CD8-positive, alpha-beta memory T cell (primary cell): ENCODE measurements at places on chromosomes 2 and 18.

- no peak for DNase-seq
Measured at GRCh38 chr2:163086940-163087339, 248.4 kb upstream of the KCNH7 start.

DNA sequence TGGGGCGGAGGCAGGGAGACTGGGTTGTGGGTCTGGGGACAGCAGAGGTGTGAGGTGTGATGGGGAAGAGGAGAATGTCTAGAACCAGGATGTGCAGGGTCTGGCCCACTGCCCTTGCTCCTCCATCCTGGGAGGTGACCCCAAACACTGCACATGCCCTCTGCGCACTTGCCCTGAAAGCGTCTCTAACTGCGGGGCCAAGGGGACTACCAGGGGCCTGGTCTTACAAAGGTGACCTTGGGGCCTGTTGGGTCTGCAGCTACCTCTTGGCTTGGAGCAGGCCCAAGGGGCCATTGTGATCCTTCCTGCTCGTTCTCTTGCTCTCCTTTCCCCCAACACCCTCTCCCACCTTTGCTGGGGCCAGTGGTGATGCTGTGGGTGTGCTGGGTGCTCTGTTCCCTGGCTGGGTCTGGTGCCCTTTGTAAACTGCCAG is 48.0 kb upstream of the FAHD2A start:
- DNase-seq = no peak

DNA sequence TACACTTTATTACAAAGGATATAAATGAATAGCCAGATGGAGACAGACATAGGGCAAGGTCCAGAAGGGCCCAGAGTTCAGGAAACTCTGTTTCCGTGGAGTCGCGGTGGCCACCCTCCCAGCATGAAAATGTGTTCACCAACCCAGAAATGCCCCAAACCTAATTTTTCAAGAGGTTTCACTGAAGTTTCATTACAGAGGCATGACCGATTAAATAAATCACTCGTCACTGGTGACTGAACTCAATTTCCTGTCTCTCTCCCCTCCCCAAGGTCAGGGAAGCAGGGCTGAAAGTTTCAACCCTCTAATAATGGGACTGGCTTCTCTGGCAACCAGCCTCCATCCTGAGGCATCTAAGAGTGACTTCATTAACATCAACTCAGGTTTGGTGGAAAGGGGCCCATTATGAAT is 22.4 kb downstream of the USP40 start:
- no peak for DNase-seq

- no peak for DNase-seq
Measured at GRCh38 chr2:122710049-122710448, 954.6 kb downstream of the TSN start.

- DNase-seq = no peak
Measured at GRCh38 chr2:38271697-38272096, 105.4 kb downstream of the ATL2 start.

DNA sequence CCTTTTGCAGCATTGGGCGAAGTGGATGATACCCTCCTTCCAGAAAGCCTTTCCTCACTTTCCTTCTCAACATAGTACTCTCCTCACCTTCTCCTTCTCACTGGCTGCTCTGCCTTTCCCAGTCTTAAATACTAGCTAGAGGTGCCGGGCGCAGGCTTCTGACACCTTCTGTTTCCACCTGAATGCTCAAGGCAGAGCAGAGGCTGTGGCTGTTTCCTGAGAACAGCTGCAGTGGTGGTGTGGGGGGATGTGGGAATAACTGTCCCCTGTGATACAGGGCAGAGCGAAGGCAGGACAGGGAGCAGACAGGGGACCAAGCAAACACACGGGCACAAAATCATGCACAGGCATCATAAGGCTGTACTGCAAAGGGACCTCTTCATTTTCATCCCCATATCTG is 303.1 kb downstream of the SS18 start:
- DNase-seq = no peak

GRCh38 chr2:49154891-49155290 is 576 bp upstream of the FSHR start:
- no peak for DNase-seq

GRCh38 chr2:219457784-219458369 is 23.2 kb downstream of the SPEG start:
- no peak for DNase-seq

- no peak for DNase-seq
Measured at GRCh38 chr2:109428281-109428680, 185.5 kb downstream of the SEPTIN10 start.

GRCh38 chr2:209771474-209772289 is at the start of gene UNC80:
Gene UNC80 (plus strand): TSS chr2:209771832. CDS start chr2:209772073, 241 bp downstream.
- DNase-seq = no peak

GRCh38 chr2:11590193-11590592 is 56.3 kb downstream of the GREB1 start:
- no peak for DNase-seq

- DNase-seq = no peak
Measured at GRCh38 chr2:181685150-181685688, 4.9 kb upstream of the NEUROD1 start.

DNA sequence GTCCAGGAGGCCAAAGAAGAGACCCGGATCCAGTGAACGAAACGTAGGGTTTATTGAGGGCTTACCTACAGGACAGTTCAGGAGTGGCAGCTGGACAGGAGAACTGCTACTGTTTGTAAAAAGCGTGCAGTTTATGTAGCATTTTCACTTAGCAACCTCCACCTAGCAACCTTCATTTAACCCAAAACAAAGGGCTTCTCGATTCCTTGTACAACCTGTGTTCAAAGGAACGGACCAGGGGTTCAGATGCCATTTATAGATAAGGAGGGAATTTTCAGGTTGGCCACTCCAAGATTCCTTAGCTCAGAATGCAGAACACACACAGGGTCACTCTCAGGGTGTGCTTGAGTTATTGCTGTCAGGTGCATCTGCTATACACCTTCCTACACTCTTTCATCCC is 65.1 kb upstream of the YWHAQ start:
- no peak for DNase-seq

DNA sequence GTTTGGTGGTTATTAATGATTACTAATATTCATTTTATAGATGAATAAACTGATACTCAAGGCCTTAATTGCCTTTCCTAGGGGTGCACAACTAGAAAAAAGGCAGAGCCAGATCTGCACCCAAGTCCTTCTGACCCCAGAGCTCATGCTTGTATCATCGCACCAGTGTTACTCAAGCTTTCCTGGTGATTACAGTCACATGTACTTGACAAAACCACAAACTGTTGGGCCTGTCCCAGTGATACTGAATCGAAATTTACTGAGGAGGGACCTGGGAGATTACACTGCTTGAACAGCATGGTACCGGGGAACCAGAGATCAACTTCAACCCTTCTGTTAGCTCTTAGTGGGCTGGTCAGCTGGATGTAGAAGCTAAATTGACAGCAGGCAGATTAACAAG is 33.7 kb downstream of the FASTKD2 start:
- DNase-seq = no peak

DNA sequence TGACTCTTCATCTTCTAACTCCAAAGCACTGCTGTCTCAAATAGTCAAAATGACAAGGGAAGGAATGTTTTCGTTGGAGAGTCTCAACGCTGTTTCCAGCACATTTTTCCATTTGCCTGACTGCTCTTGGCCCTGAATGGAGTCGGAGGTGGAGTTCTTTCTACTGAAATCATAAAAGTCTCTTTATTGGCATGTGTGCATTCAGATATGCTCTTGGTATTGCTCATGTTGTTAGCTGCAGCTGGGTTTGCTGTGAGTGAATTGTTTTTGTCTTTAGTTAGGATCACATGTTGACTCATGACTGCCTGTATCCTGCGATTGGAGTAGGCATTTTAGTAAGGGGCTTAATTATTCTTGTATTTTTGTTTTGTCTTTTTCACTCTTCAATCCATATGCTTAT is 16.8 kb downstream of the TMEM17 start:
- no peak for DNase-seq

DNA sequence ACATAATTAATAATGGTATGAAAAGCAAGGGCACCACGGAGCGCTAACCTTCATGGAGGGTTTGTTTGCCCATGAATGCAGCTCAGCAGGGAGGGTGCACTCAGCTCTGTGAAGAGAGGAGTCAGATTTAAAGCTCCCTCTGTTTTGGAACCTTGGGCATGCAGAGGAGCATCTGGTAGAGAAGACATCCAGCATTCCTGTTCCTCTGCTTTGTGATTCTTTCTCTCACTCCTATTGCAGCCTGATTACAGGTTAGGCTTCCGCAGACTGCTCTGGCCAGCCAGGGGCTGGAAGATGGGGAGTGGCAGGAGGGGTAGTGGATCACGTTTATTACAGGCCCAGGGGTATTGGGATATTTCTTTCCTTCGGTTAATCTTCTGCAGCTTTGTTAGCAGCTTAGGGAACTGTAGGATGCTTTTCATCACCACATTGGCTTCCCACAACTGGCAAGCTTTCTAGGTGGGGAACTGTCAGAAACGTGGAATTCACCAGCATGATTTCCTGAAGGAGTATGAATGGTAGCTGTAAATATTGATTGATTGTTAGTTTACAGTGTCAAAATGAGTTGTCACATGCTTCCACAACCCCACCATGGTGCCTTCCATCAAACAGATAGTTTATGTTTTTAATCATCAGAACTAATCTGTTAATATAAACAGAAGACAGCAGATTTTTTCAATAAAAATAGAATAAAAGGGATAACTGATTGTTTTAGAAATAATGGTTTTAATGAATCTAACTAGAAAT is 201.1 kb downstream of the VAPA start:
- DNase-seq = no peak

GRCh38 chr2:189896809-189897208 is 112.6 kb downstream of the PMS1 start:
- DNase-seq = no peak

DNA sequence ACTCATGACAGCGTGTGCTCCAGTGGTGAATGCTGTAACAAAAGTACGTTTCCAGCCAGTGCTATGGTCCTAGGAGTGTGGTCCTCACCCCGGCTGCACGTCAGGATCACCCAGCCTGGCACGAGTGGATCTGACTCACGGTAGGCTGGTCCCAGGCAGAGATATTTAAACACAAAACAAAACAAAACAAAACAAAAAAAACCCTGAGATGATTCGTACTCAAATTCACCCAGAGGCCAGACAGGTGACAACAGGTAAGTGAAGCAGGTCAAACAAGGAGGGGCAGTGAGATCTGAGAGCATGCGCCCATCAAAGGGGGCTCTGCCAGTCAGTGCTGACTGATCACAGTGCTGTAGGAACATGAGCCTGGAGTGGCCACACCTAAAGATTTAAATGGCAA is 43.2 kb downstream of the C2orf76 start:
- DNase-seq = no peak

DNA sequence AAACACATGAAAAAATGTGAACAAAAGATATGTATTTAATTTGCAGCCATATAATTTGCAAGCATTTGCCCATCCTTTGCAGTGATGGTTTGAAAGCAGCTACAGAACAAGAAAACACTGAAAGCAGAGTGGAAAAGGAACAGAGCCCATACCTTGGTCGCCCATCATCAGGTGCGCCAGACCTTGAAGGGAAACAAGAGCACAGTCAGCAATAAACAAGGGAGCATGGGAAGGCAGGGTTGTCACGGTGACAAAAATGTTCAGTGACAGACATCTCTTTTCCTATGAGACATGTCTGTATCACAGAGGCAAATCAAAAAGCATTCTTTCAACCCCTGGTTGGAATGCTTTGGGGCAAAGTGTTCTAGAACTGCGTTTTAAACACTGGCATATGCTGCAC is 109.4 kb downstream of the NRXN1 start:
- DNase-seq = no peak

GRCh38 chr2:85939131-85939530 is 50.3 kb upstream of the ST3GAL5 start:
- DNase-seq = no peak

GRCh38 chr2:155169317-155169716 is 470.8 kb downstream of the KCNJ3 start:
- DNase-seq = no peak

GRCh38 chr2:120308038-120308910 is 37.7 kb upstream of the INHBB start:
- no peak for DNase-seq

DNA sequence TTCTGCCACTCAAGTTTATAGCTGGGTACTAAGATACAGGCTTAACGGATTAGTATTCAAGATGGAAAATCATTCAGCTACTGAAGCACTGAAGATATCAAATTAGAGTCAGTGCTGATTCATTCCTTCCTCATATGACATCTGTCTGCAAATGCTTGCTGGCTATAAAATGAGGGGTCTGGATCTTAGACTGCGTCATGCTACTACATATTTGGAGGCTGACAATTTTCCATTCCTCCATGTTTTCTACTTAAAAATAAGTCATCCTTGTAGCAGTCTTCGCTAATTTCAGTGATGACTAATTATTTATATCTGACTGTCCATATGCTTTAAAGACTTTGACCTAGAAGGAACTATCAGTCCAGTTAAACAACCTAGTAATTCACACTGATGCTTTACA is 233.4 kb downstream of the RIT2 start:
- DNase-seq = no peak
